ENCODE measurements at places on chromosomes 5 and 9.

DNA sequence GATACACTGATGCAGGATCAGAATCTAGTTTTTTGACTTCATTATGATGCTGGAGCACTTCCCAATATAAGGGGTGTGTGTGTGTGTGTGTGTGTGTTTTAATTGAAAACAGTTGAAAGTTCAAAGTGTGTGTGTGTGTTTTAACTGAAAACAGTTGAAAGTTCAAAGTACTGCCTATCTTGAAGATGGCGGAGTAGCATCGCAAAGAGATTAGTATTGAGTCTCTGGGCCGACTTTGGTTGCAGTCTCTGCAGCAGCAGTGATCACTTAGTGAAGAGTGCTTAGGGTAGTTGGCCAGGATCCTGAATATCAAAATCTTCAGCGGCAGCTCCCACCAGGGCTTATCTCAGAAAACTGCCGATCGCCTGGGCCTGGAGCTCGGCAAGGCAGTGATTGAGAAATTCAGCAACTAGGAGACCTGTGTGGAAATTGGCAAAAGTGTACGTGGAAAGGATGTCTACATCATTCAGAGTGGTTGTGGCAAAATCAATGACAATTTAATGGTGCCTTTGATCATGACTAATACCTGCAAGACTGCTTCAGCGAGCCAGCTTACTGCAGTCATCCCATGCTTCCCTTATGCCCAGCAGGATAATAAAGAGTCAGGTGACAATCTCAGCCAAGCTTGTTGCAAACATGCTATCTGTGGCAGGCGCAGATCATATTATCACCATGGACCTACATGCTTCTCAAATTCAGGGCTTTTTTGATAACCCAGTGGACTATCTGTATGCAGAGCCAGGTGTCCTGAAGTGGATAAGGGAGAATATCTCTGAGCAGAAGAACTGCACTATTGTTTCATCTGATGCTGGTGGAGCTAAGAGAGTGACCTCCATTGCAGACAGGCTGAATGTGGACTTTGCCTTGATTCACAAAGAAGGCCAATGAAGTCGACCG lies 7.3 kb upstream of the SCAI start:
- DNase-seq: no peak

GRCh38 chr5:170289121-170289520 lies 8.5 kb downstream of the LCP2 start:
- no peak for DNase-seq

DNA sequence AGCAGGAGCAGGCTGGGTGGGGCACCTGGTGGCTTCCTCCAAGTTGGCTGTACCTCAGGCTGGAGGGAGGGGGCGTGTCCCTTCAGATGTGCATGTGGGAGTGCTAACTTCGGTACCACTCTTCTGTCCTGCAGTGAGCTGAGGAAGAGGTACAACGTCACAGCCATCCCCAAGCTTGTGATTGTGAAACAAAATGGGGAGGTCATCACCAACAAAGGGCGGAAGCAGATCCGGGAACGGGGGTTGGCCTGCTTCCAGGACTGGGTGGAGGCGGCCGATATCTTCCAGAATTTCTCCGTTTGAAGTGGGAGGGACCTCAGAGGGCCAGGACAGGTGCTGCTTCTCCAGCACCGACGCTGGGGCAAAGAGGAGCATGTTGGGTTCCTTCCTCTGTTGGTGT lies 9.3 kb downstream of the NXNL2 start:
- no peak for DNase-seq

GRCh38 chr5:135859641-135860040 lies 25.2 kb downstream of the SLC25A48 start:
- no peak for DNase-seq

DNA sequence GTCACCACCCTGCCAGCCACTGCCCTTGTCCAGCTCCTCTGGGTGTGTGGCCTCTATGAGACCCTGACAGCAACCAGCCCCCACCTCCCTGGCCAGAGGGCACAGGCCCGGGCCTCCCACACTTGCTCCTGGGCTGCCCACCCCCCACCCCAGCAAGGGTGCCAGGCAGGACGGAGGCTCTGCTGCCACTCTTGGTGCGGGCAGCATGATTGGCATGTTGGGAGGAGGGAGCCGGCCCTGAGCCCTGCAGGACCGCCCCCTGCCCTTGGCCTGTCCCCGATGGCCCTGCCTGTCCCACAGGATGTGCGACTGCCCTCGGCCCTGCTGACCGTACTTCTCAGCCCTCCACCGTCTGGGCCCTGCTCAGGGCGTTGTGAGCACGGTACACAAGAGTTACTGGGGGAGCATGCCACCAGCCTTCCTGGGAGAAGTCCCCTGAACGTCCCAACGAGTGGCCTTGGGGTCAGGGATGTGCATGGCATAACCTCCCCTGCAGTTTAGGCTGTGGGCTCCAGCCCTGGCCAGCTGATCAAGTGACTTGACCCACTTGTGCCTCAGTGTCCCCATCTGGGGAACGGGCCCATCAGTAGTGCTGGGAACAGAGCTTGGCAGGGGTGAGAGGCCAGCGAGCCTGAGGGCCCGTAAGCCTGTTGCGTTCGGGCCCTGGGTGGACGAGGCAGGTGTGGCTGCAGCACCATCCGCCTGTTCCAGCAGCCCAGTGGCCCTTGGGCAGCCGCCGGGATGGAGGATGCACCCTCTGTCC lies 16.0 kb downstream of the GPSM1 start:
- DNase-seq: no peak

- no peak for DNase-seq
These were observed 2.5 kb downstream of the KCNT1 start for GRCh38 chr9:135704483-135704882.

- DNase-seq: no peak
These were observed 45.0 kb downstream of the DBH start for GRCh38 chr9:133680976-133681657.

DNA sequence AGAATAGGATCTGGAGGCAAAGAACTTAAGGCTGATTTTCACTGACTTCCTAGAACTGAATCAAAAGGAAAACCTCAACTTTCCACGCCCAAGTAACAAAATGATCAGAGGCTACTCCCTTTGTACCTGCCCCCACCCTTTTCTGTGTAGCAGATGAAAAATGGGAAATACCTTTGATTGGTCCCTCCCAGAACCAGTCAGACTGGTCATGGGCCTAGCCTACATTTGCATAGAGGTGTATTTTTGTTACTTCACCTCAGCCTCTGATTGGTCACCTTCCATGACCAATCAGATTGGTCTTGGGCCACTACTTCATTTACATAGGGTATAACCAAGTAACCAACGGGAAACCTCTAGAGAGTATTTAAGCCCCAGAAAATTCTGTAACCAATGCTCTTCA lies 1553.5 kb upstream of the C9orf72 start:
- no peak for DNase-seq

Measured in activated CD4-positive, alpha-beta T cell treated with anti-CD3 and anti-CD28 coated beads for 4 hours (primary cell).